ENCODE measurements at places on chromosomes 3 and 15.

DNA sequence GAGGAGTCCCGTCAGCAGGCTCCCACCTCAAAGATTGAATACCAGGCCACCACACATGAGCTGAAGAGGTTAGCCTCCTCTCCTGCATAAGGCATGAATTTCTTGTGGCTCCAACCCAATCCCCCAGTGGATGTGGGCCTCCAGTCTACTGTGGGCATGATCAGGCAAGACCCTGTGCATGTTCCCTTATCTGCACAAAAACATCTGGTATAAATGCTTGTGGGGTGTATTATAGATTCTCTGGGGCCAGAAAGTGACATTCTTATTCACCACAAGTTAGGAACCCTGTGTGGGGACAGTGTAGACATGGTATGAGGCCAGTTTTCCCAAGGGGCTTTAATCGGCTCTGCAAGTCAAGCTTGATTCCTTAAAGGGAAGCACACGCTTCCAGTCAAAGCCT is 18.2 kb upstream of the UBP1 start:
- DNase-seq = no peak

DNA sequence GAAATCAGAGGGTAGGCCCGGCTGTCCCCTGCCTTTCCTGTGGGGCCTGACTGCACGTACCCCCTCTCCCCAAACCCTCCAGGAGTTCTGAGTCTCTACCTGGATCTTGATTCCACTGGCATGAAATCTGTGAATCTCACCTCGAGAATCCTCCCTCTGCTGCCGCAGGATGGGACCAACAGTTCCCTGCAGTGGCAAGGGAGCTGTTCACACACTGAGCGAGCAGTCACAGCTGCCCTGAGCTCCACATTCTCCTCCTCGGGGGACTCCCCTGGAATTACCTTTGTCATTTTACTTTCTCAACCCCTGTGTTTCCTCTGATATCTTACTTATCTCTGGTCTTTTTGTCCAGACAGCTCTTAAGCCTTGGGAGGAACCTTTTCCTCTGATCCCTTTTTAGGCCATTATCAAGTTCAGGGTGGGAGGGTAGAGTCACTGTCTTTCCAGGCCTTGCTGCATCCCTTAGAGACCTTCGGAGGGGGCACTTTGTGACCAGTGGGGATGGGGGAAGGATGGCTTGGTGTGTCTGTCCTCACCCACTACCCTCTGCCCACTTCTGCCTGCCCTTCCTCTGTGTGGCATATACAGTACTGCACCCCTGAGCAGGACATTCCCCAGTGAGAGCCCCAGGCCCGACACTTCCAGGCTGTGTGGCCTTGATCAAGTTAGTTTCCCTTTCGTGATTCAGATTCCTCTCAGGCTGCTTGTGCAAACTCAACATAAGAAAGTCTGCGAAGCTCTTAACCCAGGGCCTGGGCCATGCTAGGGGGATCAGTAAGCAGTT is 42.0 kb downstream of the CACNA2D3 start:
- no peak for DNase-seq

GRCh38 chr3:149115114-149115513 is 14.3 kb upstream of the HPS3 start:
- no peak for DNase-seq

- DNase-seq = no peak
Measured at GRCh38 chr3:194672876-194673275, 885 bp upstream of the LSG1 start.

GRCh38 chr3:95468331-95468730 is 1346.1 kb upstream of the EPHA6 start:
- no peak for DNase-seq

DNA sequence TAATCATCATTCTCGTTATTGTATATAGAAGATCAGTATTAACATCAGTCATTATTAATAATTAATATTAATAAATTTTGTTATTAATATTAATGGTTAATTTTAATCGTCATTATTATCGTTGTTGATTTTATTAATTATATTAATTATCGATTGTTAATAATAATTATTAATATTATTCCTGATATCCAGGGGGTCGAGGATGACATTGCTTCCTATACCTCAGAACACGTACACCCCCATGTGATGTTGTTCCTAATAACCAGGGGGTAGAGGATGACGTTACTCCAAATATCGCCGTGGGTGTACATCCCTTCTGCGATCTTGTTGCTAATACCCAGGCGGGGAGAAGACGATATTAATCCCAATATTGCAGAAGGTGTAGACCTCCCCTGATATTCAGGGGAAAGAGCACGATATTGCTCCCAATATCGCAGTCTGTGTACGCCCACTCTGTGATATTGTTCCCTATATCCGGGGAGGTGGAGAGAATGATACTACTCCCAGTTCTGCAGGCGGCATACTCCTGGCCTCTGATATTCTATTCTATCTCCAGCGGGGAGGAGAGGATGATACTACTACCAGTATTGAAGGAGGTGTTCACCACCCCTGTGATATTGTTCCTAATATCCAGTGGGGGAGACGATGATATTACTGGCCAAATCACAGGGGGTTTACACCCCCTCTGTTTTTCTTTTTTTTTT is 22.3 kb upstream of the BMF start:
- no peak for DNase-seq

GRCh38 chr3:179958143-179958542 is 78.6 kb downstream of the PEX5L start:
- DNase-seq = no peak

- peak; percentile 0 for DNase-seq
Measured at GRCh38 chr3:109563149-109563548, 225.8 kb upstream of the DPPA4 start.

Data from stimulated activated CD8-positive, alpha-beta memory T cell treated with anti-CD3 and anti-CD28 coated beads, Interleukin-12 subunit alpha, Interleukin-12 subunit beta, amount 100 ng/mL, for 1 hour (primary cell).